Natural killer cell treated with Interleukin-12 subunit alpha and Interleukin-12 subunit beta and Interleukin-15 and Interleukin-18, amount 100 ng/mL, for 72 hours (primary cell): ENCODE measurements at places on chromosomes 7 and 10. TPM values are rescaled to one million over a fixed set of nuclear protein-coding genes. Genes with fewer than 3 reads are reported as not detected.

The SPDYE11 gene
- total RNA-seq, result not detected

The ADAM22 gene
- total RNA-seq, result 0.29 TPM

GRCh38 chr10:28367929-28368484 lies 65.1 kb upstream of the MPP7 start:
- peak; percentile 75 for DNase-seq

DNA sequence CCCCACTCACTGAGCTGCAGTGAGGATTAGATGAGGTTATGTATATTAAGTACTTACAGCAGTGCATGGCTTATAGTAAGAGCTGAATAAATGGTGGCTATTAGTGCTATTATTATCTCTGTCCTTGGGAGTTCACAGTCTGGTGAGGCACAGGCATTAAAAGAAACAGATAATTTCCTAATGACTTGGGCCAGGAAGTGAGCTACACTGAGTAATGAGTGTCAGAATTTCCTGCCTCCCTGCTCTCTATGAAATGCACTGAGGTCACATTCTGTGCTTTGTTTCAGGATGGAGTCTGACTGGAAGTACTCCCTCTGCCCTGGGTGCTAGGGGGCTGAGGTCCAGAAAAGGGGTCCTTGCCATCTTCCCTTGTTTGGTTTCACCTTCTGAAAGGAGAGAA lies 48.7 kb upstream of the LOXL4 start:
- no peak for DNase-seq

GRCh38 chr10:63383141-63383540 lies 82.6 kb downstream of the JMJD1C start:
- no peak for DNase-seq

- no peak for DNase-seq
Observed at GRCh38 chr10:92238586-92239098, 52.2 kb downstream of the CPEB3 start.

The GPER1 gene
- not detected for total RNA-seq

- DNase-seq, result no peak
Observed at GRCh38 chr7:74355091-74355490, 65.9 kb downstream of the CLIP2 start.

The CCL24 gene
- total RNA-seq, result 1.1 TPM

DNA sequence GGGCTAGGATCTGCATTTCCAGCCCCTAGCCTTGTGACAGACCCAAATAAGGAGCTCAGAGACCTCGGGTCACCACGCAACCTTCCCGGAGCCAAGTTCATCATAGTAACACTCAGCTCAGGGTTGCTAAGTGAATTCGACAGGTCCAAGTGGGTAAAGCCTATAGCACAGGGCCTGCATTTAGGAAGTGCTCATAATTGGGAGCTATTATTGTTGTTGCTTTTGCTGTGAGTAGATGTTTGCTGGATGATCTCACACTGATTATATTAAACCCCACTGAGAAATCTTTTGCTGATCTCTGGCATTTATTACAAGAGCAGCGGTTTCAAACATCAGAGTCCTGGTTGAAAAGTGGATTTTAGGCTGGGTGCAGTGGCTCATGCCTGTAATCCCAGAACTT lies 20.3 kb upstream of the SAR1A start:
- no peak for DNase-seq

GRCh38 chr7:69373171-69374043 lies 224.9 kb upstream of the AUTS2 start:
- DNase-seq, result no peak

- no peak for DNase-seq
Observed at GRCh38 chr10:8502573-8502972, 448.1 kb downstream of the GATA3 start.

The HIPK2 gene
- 245 TPM for total RNA-seq

The C10orf143 gene
- total RNA-seq, result 2.4 TPM

DNA sequence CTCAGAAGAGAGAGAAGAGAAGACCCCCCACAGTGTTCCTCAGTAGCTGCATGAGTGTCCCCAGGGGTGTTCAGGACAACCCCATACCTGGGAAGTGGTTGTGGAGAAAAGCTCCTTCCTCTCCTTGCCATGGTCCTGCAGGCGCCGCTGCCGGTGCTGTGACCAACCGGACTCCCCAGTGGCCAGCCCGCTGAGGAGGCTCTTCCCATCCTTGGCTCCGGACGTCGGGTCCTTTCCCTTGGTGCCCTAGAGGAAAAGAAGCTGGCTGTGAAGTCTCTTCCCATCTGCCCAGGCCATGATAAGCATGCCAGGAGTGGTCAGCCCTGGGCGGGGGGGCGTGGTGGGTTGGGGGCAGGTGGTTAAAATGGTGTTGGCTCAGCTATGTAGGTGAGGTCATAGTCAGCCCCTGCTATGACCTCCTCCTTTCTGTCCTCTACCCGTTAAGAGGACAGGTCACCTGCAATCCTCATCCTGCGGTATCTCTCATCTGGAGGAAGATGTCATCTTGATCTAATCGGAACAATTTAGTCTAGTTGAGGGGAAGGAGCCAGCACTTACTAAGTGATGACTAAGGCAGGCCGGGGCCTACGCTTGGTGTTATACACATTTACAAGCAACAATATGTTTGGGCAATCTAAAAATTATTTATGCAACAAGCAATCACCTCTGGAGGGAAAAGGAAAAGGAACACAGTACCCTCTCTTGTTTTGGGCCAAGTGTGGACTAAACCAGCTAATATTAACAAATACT lies 13.2 kb downstream of the WDR91 start:
- DNase-seq, result no peak

The STK31 gene
- 0.22 TPM for total RNA-seq

GRCh38 chr10:45023426-45023825 lies 22.7 kb downstream of the ZNF22 start:
- no peak for DNase-seq

The SPDYE6 gene
- total RNA-seq, result not detected

GRCh38 chr10:121927318-121927840 lies 452 bp downstream of the ATE1 start:
- DNase-seq, result no peak

GRCh38 chr7:133618970-133619369 lies 366.1 kb downstream of the EXOC4 start:
- DNase-seq, result no peak
